ENCODE measurements at places on chromosomes 1 and 21. TPM values are rescaled to one million over a fixed set of nuclear protein-coding genes. Genes with fewer than 3 reads are reported as not detected.

The BCL2L15 gene
- not detected for polyA plus RNA-seq

The HLX gene
- polyA plus RNA-seq = not detected

The EPHA8 gene
- 0.75 TPM for polyA plus RNA-seq

The C1QC gene
- 0.56 TPM for polyA plus RNA-seq

The IBA57 gene
- 0.28 TPM for polyA plus RNA-seq

The MCOLN2 gene
- polyA plus RNA-seq = not detected

The REN gene
- polyA plus RNA-seq = not detected

The OSCP1 gene
- polyA plus RNA-seq = 51.8 TPM

The SH2D1B gene
- not detected for polyA plus RNA-seq

The RGL1 gene
- 5.3 TPM for polyA plus RNA-seq

The LCE1C gene
- polyA plus RNA-seq = not detected

The FALEC gene
- not detected for polyA plus RNA-seq

The AMY2B gene
- polyA plus RNA-seq = 21.5 TPM

The LEFTY2 gene
- polyA plus RNA-seq = not detected

The HEYL gene
- not detected for polyA plus RNA-seq

The UBL4B gene
- polyA plus RNA-seq = not detected

The C1orf116 gene
- polyA plus RNA-seq = not detected

The ZBTB7B gene
- 0.15 TPM for polyA plus RNA-seq

The SLC2A5 gene
- polyA plus RNA-seq = 1.9 TPM

The NPHS2 gene
- not detected for polyA plus RNA-seq

The KRTAP19-2 gene
- not detected for polyA plus RNA-seq

The TEDDM1 gene
- not detected for polyA plus RNA-seq

The S100A7 gene
- not detected for polyA plus RNA-seq

The DIO1 gene
- not detected for polyA plus RNA-seq

The MAN1C1 gene
- 3.5 TPM for polyA plus RNA-seq

The ABCA4 gene
- not detected for polyA plus RNA-seq

The RBP7 gene
- not detected for polyA plus RNA-seq

The CIART gene
- polyA plus RNA-seq = 32.2 TPM

Measured in Purkinje cell (primary cell).